Activated CD8-positive, alpha-beta memory T cell treated with anti-CD3 and anti-CD28 coated beads for 24 hours (primary cell): ENCODE measurements at places on chromosomes 5 and 9.
A peak's percentile ranks its signal among the peaks of the same experiment; 100 is the strongest.

GRCh38 chr9:135815830-135816650 is 91.3 kb downstream of the CAMSAP1 start:
- DNase-seq: no peak

GRCh38 chr5:77163453-77163852 is 47.0 kb upstream of the PDE8B start:
- no peak for DNase-seq

DNA sequence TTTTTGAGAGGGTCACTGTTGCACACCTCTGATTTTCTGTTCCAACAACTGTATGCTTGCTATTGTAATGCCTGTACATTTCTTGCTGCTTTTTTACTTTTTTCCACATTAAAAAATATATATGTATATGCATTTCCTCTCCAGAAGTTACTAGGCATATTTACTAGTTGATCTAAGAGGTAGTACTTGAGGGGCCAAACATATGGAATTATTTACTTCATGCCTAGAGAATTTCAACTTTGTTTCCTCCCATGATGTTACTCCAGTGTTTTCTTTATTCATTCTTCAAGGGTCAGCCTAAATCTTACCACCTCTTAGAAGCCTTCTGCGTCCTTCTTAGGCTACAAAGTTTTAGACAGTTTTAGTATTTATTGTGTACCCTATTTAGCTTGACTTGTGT is 122.7 kb downstream of the NMUR2 start:
- DNase-seq: no peak

DNA sequence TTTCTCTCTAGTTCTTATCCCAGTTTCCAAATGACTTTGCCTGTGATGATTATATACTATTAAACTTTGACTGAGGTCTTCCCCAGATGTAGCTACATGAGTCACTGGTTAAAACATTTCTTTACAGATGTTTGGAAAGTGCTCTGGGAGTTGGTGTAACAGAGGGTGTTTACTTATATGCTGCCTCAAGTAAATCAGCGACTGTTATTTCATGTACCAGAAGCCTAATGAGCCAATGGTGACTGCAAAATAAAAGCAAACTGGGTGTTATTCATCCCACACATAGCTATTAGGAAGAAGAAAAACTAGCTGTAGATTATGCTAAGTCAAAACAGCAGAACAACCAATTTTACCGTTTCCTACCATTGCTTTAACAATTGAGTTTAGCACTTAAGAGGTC is 929.7 kb upstream of the SEMA6A start:
- no peak for DNase-seq

GRCh38 chr9:133429214-133429613 is 7.0 kb downstream of the ADAMTS13 start:
- no peak for DNase-seq

DNA sequence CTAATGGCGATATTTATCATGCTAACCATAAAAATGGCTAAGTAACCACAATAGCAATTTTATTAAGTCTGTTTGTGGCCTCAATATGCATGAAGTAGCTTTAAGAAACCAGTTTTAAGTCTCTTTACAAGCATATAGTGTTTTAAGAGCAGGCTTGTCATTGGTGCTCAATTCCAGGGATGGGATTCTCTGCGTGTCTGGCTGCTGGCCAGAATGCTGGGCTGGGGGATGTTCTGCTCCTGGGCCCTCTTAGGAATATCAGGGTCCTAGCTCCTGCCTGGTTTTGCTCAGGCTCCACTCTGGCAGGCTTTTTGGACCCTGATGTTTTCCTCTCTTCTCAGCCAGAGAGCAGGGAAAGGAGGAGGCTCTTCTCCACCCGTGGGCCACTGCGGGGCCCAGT is 127.2 kb downstream of the PDE8B start:
- DNase-seq: no peak

DNA sequence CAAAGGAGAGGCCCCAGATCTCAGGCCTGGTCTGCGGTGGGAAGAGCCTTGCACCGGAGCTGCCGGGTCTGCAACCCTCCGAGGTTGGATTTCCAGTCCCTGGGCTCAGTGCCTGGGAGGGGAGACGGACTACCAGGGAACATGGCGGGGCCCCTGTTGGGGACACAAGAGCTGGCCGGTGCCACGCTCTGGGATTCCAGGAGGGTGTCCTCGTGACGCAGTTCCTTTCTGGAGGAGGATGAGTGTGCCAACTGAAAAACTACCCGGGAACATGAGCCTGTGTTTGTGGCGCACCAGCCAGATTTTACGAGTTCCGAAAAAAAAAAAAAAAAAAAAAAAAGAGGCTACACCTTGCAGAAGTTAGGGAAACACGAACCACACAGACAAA is 9.0 kb downstream of the NRARP start:
- DNase-seq: no peak

DNA sequence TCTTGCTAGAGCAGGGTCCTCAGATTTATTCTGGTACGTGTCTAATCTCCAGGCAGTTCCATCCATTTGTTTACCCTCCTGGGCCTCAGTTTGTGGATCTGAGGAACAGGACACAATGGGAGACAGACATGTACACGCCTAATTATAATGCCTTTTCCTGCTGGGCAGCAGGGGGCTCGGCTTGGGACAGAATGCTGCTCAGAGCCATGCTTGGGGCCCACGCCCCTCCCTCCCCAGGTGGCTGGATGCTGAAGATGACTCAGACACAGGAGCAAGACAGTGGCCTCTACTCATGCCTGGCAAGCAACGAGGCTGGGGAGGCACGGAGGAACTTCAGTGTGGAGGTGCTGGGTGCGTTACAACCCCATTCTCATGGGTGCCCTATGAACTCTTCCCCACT is 72.7 kb upstream of the ASS1 start:
- no peak for DNase-seq

GRCh38 chr5:144467792-144468191 is 297.1 kb downstream of the KCTD16 start:
- no peak for DNase-seq

DNA sequence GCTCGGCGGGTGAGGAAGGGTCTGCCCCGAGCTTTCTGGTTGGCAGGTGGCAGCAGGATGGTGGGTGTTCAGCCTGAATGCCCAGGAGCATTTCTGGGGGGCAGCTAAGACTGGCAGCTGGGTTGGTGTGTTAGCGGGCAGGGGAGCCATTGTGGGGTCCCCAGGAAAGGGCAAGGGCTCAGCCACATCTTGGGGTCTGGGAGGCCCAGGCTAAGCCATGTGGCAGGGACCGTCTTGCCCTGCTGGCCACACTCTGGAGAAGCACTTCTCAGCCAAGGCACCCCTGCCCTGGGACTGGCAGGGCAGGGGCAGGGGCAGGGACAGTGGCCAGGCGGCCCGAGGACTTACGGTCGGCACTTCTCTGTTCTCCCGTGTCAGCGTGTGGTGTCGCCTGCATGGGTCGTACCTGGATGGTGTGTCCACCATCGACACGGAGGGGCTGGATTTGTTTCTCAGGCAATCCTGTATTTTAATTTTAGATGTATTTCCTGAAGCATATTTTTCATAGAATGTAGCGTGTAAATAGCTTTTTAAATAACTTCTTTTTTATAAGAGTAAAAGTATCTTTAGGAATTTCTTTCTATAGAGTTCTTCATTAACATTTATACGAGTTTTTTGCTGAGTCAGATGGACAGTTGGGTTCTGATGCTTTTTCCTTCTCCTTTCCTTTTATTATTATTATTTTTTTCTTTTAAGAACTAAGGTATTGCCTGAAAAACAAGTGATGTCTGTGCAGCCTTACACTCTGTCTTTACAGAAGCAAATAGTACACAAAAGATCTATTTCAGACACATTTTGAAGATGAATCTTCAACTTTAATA is 102.0 kb downstream of the PHF2 start:
- no peak for DNase-seq

DNA sequence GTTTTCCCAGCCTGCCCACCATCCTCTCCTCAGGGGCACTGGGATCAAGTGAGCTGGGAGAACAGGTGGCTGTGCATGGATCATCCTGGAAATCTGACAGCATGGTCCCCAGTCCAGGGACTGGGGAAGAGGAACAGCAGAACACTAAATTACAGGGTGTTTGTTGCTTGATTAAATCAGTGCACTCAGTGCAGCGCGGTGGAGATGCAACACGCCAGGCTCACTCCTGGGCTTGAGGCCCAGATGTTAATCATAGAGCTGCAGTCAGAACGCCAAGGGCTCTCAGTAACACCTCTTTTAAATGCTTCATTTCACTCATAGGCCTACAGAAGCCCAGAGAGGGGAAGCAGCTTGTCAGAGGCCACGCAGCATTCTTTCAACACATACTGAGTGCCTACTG is 14.2 kb upstream of the LARP1 start:
- DNase-seq: no peak

DNA sequence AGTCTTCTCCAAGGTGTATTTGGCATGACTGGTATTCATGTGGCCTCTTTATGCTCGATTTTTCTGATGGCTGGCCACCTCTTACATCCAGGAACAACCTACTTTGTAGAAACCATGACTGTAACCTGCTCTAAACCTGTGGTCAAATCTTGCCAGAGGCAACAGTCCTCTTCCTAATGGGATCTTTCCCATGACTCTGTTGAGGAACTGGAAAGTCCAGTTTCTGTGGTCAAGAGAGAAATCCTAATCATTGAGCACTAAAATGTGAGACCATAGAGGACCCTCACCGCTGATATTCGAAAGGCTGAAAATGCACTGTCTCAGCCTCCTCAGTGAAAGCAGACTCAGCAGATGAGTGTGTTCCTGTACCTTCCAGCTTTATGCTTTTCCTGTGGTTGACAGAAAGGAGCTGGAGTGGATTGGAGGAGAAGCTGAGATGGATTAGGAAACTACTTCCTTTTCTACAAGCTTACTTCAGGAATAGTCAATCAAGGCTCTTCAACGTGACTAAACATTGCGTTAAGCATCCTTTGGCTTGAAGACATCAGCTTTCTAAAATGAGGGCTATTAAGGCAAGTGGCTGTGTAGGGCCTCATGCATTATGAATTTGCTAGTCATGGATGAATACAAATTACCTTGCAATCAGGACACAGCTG is 69.7 kb upstream of the DAPK1 start:
- no peak for DNase-seq

- no peak for DNase-seq
Measured at GRCh38 chr9:111431684-111432083, 52.5 kb downstream of the ECPAS start.

- no peak for DNase-seq
Measured at GRCh38 chr5:139662617-139663016, 14.5 kb downstream of the CXXC5 start.

GRCh38 chr5:111757355-111758283 is 625 bp upstream of the NREP start:
- peak; percentile 91 for DNase-seq

DNA sequence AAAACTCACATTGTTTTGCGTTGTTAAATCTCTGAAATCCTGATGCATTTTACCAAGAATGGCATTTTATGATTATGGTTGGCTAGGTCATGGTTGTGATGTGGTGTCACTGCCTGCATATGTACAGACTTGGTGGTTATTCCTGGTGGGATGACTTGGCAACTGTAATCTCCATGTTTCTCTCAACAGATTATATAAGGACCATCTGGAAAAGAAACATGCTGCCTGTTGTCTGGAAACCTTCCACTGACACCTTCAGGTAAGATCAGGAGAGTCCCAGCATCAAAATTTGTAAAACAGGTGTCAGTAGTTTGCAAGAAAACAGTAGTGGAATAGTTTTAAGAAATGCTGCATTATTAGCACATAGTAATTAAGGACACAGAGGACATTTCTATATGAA is 3.0 kb upstream of the ACER2 start:
- DNase-seq: no peak

DNA sequence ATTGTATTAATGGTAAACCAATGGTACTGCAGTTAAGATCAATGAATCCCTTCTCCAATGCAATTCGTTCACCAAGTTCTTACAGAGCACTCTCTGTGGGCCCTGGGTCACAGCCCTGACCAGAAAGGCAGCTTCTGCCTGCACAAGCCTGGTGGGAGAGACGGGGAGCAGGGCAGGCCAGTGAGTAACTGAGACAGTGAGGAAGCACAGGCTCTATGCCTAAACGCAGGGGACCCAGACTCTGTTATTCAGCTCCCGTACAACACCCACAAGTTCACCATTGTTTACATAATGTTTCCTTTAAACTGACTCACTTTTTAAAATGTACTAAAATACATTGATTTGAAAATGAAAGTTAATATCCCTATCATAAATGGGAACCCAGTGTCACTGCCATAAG is 40.5 kb upstream of the CTSL start:
- DNase-seq: peak; percentile 49

DNA sequence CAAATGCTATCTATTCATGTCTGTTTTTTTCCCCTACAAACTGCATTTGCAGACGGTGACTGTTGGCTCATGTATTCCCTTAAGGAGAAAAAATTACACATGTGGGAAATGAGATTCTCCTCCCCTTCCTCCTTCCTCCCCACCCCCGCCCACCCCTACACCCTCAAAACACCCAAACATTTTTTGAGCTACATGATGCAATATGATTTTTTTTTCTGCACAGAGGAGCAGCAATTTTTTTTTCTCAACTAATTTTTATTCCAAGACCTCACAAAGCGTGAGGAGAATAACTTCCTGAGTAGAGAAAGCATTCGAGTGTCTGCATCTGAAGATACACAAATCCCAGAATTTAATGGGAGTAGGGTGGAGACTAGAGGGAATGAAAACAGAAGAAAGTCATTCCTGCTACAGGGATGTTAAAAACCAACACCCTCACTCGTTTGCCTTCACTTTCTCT is 118.1 kb downstream of the PRDM6 start:
- DNase-seq: no peak

GRCh38 chr5:137604348-137605095 is 105.4 kb upstream of the SPOCK1 start:
- DNase-seq: no peak

- DNase-seq: no peak
Measured at GRCh38 chr9:27433631-27434325, 90.3 kb upstream of the IFNK start.

- DNase-seq: no peak
Measured at GRCh38 chr9:133945977-133946753, 46.0 kb downstream of the VAV2 start.

DNA sequence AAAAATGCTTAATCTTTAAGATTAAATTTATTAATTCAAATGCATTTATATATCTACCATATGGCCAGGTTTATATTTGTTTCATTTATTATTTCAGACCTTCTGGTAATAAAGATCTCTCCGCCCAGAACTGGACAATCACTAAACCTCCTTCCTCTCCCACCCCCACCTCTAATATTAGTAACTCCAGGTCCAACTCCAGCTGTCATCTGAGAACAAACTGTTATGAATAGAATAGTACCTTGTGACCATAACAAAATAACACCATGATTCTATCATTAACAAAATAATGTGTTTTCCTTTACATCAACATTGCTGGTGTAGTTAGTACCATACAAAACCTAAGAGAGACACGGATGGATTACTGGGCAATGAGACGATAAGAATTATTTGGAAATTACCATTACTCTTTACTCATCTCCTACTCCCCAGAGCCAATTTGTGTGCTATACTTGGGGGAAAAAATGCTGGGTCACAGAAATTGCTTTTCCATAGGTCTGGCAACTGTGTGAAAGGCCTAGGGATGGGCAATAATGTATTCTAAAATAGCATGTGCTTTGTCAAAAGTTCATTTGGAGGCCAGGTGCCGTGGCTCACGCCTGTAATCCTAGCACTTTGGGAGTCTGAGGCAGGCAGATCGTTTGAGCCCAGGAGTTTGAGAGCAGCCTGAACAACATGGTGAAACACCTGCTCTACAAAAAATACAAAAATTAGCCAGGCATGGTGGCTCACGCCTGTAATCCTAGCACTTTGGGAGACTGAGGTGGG is 186.1 kb downstream of the ENC1 start:
- DNase-seq: no peak
